ENCODE measurements at places on chromosomes 12 and 14. TPM values are rescaled to one million over a fixed set of nuclear protein-coding genes. Genes with fewer than 3 reads are reported as not detected.

MGAT4C gene
- total RNA-seq = under 0.01 TPM

SIX1 gene
- total RNA-seq = 1.2 TPM

NUDT14 gene
- total RNA-seq = 26.7 TPM

C12orf54 gene
- not detected for total RNA-seq

ARHGDIB gene
- 572 TPM for total RNA-seq

MYF6 gene
- total RNA-seq = not detected

MANSC4 gene
- total RNA-seq = 0.14 TPM
